ENCODE measurements at places on chromosomes 3 and 15.

DNA sequence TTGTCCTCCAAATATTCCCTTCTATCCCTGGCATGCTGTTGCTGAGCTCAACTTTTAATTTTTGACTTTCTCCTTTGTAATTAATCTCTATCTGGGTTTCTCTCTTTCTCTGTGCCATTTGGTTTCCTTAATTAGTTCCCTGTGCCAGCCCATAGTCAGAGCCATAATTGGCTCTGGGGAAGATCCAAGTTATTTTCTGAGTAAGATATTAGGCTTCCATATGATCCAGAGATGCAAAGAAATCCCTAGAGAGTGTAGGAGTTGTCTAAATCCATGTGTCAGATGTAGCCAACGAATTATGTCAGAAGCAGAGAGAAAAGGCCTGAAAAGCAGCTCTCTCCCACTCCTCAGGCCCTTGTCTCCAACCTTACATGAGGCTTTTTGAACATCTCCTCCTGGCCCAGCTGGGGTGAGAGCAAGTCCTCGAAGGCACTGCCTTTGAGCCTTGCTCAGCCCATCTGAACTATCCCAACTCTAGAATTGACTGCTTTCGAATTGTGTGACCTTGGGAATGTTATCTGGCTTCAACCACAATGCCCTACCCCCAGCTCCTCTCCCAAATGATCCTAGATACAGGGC, 46.4 kb downstream of the MOBP start:
- no peak for DNase-seq

- no peak for DNase-seq
Observed at GRCh38 chr3:143991713-143992112, 20.1 kb downstream of the DIPK2A start.

DNA sequence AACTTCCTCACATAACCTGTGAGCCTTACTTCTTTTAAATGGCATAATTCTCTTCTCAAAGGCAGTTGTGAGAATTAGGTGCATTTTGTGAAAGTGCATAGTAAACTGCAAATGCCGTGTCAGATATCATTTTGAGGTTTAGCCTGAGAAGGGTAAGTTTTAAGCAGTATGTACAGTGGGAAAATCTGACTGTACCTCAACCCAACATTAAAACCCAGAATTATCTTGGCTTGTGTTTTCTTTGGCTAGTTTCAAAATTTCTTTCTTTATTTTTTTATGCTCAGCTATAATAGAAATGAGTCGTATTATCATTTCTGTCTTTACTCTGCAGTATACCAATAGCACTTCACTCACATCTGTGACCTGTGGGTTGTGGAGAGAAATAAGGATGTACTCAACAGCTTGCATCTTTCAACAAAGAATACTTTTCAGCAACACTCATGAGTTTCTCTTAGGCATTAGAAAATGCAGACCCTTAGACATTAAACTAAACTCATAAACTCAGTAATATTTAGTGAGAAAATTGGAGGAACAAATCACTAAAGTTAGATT, 65.7 kb downstream of the RASA2 start:
- DNase-seq: no peak

DNA sequence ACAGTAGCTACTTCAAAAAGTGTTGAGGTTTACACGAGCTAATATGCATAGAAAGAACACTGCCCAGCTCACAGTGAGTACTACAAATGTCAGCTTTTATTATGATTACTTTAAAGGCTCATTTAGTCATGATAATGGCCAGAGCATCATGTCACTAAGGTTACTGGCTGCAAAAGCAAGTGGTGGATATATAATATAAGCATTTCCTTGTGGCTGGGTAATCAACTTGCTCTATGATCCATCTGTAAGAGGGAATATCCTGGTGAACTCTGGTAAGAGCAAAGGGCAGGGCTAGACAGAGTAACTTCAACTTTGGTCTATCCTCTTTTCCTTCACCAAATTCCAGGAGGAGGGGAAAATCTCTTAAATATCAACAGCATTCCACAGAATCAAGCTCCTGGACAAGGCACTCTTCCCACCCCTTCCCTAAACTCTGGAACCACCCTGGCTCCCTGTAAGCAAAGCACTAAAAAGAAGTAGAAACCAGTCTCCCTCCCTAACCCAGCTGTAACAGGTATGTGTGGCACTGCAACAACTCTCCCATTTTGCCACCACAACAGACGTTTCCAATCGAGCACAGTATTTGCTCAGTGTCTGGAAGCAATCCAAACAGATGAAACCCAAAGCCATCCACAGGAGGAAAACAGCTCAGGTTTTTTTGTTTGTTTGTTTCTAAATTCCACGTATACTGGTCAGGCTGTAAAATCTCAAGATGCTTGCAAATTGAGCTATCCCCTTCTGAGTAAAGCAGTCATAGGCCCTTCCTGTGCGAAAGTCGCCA, 13.4 kb downstream of the B4GALT4 start:
- no peak for DNase-seq

DNA sequence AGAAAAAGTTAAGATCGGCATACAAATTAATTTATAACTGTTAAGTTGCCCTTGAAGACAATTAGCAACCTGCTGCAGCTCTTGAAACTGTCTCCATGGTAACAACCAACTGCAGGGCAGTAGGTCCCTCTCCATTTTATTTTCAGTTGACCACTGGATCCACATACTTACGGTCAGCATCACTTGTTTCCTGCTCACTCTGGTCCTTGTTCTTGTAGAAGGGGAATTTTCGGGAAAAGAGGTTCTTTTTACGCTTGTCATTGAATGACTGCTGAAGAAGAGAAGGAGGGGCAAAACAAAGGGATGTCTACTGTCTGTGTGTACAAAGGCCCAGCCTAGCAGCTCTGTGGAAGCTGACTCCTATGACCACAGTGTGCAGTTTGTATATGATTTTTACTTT, 46.8 kb upstream of the MELTF start:
- DNase-seq: no peak

DNA sequence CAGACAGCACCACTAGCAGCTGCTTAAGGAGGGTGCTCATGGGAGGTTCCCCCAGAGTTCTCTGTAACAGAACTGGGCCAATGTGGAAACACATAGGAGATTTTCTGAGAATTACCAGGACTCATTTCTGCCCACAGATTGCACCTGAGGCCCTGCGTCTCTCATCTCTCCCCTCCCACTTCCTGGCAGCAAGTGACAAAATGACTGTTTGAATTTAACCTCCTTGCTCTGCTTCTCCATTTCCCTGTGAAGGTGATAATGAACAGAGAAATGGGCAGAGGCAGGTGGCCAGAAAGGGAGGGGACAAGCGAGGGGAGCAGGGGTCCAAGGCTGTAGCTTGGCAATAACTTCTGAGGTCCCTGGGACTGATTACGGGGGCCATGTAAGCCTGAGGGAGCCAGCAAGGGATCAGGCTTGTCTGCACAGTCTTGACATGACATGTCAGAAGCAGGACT, 8.0 kb downstream of the EPHB1 start:
- DNase-seq: no peak

GRCh38 chr3:38000965-38001455, 10.4 kb downstream of the VILL start:
- DNase-seq: no peak

GRCh38 chr15:85579957-85580694, 199.7 kb downstream of the AKAP13 start:
- no peak for DNase-seq

- DNase-seq: no peak
Observed at GRCh38 chr3:39432342-39432741, 25.8 kb downstream of the RPSA start.

DNA sequence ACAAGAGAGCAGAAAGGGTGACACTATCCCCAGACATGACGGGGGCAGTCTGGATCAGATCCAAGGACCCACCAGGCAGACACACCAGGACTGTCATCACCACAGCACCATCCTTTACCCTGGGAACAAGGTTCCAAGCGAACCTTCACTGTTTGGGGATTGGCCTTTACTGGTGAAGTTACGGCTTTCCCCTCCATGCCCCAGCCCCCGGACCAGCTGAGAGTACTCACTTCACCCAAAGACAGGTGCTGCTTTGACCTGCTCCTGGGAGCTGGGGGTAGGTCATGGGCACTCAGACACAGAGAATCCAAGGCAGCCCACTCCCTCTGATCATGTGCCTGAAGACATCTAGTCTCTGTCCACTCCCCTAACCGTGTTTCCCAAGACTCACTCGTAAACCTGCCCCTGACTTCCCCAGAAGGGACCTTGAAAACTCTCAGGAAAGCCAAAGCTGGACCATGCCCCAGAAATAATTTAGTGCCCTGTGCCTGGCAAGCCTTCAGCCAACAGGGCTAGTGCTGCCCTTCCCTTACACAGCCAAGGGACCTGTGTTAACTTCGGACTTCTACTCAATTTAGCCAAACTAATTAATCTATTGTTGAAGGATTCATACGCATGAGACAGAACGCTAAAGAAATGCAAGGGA, 2.8 kb downstream of the RRP9 start:
- no peak for DNase-seq
